ENCODE measurements at places on chromosomes 4 and X.

GRCh38 chrX:153592966-153593688 is 5.8 kb downstream of the CCNQ start:
- DNase-seq = no peak

DNA sequence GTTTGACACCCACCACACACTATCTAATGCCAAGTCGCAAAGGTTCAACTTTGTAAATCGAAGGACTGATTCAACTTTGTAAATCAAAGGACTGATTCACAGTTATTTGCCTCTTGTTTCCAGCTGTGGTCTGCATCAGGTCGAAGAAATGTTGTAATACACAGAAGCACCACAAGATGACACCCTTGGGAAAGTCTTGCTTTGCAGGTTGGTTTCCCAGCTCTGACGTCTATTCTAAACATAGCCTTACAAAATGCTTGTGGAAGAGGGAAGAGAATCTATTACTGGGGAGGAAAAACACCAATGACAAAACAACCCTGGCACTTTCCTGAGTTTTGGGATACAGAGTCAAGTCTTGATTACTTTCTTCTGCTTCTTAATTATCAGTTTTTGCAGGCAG is 35.3 kb downstream of the SUPT20HL1 start:
- DNase-seq = no peak

DNA sequence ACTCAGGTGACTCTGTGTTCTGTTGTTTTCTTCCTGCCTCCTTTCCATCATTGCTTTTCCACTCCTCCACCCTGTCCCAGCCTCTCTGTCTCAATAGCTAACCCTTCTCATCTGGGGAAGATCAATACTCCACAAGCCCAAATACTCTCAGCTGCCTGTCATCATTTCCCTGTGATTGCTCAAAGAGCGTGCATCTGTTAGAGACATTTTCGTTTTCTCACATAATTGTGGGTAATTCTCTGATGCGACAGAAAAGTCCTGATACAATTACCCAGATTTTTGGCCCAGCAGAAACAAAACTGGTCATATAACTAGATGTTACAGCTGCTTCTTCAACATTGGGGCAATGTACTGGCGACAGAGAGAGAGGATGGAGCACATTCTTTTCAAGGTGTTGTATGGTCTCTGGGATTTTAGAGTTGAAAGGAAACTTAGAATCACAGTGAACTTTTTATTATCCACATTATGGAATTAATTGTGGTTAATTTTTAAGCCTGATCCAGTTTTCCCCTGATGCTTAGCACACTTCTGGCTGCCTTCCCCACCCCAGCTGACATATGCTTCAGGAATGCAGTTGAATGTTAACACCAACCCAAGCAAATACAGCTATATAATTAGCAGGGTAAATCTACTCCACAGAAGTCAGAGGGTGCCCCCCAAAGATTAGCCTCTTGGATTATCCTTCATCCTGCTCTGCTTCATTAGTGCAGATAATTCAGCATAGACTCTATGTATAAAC is 171.4 kb upstream of the ANXA3 start:
- DNase-seq = no peak

DNA sequence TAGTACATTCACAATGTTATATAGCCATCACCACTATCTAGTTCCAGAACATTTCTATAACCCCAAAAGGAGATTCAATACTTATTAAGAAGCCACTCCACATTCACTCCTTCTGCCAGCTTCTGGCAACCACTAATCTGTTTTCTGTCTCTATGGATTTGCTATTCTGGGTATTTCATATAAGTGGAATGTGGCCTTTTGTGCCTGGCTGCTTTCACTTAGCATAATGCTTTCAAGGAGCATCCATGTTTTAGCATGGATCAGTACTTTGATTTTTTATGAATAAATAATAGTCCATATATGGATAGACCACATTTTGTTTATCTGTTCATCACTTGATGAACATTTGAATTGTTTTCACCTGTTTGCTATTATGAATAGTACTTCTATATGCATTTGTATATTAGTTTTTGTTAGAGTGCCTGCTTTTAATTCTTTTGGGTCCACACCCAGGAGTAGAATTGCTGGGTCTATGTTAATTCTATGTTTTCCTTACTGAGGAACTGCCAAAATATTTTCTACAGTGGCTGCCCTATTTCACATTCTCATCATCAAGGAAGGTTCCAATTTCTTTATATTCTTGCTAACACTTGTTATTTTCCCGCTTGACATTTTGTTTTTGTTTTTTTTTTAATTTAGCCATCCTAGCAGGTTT is 16.6 kb upstream of the SMIM9 start:
- no peak for DNase-seq

DNA sequence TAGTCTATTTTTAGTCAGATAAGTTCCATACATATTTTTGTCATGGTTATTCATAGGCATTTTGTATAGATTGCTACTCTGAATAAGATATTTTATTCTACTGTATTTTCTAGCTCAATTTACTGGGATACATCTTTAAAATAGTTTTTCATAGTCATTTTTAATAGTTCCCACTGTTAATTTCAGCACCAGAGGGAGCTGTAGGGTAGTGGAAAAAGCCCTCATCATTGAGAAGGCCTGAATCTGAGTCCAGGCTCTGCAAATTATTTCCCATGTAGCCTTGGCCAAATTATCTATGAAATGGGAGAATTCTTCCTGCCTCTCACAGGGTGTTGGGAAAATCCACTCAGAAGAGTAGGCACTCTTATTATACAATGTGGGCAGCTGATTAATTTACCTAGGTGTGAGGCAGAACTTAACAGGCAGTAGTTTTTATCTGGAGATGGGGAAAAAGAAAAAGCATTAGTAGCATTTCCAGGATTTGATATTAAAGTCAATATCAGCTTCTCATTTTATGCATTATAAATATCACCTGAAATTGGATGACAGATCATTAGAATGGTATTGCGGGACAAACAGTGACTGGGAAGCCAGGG is 102.9 kb upstream of the PAQR3 start:
- DNase-seq = no peak

- DNase-seq = peak; percentile 64
Measured at GRCh38 chrX:118974908-118975671, 672 bp downstream of the LONRF3 start.

DNA sequence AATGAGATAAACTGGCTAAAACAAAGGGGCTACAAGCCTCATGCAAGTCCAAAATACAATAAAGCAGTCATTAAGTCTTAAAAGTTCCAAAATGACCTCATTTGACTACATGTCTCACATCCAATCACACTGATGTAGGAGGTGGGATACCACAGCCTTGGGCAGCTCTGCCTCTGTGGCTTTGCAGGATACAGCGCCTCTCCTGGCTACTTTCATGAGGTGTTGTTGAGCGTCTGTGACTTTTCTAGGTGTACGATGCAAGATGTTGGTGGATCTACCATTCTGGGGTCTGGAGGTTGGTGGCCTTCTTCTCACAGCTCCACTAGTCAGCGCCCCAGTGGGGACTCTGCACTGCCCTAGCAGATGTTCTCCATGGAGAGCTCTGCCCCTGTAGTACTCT is 944.9 kb downstream of the TECRL start:
- DNase-seq = no peak

- DNase-seq = no peak
Measured at GRCh38 chrX:26848511-26848910, 614.6 kb downstream of the PPP4R3C start.

DNA sequence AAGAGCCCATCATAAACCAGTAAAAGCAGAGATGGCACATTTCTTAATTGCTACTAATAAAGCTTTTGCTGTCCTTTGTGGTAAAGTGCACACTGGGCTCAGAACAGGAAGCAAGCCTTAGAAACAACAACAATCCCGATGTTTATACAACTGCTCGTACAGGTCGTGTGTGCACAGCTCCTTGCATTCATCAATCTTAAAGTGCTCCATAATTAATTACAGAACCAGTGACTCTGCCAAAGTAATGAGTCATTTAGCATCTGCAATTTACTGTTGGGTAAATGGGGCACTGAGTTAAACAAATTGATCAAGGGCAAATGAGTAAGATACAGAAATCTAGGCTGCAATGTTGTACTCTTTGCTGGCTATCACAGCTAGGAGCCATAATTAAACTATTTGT is 61.3 kb upstream of the TXK start:
- DNase-seq = no peak

DNA sequence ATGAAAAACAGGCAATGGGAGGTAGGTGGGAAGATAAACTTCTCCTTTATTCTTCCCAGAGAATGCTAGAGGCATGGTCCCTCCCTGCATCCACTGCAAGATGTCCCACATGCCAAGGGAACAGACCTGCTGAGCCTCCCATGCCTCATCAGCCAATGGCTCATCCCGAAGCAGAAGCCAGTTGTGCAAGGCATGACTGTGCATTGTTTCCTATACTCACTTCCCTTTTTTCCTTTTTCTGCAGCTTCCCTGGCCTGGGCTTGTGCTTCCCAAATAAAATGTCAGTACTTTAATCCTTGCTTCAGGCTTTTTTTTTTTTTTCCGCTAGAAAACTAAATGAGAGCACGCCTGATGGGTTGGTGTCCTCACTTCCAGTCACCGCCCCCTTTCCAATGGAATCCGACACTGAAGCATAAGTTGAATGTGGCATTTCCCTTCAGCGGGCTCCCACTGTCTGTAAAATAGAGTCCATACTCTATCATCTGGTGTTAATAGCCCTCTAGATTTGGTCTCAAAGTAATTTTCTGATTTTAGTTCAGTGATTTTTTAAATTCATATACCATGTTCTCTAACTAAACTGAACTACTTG is 239.0 kb upstream of the JADE1 start:
- DNase-seq = no peak

GRCh38 chrX:137354851-137355250 is 211.1 kb upstream of the ZIC3 start:
- no peak for DNase-seq

- DNase-seq = no peak
Measured at GRCh38 chr4:165788686-165789463, 84.2 kb upstream of the TLL1 start.

DNA sequence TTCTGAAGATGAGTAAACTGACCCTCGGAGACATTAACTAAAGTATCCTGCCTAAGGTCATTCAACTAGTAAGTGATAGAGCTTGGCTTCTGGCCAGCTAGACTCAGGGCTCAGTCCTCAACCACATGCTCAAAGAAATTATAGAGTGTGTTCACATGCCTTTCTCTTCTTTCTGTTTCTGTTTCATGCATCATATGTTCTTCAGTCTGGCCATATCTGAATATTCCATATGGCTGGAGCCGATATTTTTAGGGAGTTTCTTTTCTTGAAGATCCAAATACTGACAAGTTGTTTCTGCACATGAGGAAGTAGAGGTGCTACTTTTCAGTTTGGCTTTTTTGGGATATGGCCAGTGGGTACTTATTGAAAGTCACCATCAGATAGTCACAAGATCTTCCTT is 44.9 kb downstream of the MMRN1 start:
- DNase-seq = no peak
